Inflammatory macrophage treated with lipopolysaccharide for 4 hours (primary cell): ENCODE measurements at places on chromosomes 5 and 9.
A peak's percentile ranks its signal among the peaks of the same experiment; 100 is the strongest.

DNA sequence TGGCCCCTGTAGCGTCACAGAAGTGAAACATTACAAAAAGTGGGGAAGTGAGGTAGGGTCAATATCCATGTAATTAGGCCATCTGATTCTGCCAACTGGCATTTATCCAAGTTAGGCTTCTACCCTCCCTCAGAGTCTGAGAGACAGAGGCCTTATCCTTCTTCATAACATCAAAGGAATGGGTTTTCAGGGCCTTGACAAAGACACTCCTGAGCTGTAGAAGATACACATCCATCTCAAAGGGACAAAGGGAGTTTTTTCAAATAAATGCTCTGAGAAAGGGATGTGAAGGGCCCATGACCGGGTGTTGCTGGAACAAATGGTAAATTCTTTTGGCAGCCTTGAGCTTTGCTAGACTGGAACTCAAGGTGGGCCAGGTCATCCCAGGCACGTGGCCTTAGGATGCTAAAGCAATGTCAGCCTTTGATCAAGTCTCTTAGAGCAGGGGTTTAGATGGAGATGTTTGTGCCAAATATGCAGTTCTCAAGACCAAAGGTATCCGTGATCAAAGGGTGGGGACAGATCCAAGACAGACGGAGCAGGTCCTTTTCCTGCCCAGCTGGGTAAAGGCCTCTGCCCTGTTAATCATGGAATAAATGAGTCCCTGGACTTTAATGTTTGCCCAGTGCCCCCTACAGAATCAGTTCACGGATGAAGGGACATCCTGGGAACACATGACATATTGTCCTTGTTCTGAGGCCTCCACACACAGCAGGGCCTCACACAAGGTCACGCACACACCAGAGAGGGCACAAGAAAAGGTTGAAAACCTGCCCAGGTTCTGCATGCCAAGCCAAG is 10.0 kb upstream of the FAM169A start:
- no peak for DNase-seq

GRCh38 chr9:126618190-126618584 is 4.5 kb downstream of the LMX1B start:
- DNase-seq, result no peak

DNA sequence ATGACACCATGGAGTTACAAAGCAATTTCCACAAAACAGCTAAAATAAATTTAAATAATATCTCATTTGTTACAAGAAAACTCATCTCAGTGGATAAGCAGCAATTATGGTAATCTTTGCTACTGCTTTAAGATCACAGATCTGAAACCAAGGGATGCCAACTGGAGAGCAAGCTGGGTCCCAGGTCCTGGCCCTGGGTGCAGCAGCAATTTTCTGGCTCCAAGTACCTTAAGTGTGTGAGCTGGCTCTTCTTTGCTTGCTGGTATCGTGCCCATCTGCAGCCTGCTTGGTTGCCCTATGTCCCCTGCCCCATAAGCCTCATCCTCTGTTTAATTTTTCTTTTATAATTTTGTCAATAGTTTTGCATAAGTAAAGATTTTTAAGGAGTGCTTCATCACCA is 41.5 kb upstream of the DIRAS2 start:
- no peak for DNase-seq

DNA sequence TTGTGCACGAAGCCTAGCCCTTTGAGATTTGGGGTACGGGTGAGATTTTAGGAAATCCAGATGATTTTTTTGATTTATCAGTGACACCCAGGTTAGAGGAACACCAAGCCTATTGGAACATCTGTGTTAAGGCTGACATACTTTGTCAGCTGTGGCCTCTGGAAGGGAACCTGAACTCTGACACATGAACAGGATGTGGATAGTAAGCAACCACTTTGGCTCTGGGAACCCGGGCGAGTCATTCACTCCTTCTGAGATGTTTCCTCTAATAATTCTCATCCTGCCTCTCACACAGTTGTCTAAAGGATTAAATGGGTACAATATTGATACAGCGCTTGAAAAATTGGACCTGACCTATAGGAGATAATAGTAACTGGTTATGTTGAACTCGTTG is 67.8 kb downstream of the FGF1 start:
- no peak for DNase-seq

DNA sequence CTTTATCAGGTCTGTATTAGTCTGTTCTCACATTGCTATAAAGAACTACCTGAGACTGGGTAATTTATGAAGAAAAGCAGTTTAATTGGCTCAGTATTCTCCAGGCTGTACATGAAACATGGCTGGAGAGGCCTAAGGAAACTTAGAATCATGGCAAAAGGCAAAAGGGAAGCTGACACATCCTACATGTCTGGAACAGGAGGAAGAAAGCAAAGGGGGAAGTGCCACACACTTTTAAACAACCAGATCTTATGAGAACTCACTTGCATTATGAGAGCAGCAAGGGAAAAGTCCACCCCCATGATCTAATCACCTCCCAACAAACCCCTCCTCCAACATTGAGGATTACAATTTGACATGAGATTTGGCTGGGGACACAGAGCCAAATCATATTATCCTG is 132.1 kb downstream of the PCSK1 start:
- peak; percentile 85 for DNase-seq

- DNase-seq, result no peak
Measured at GRCh38 chr9:33177639-33178038, 10.5 kb upstream of the B4GALT1 start.

- no peak for DNase-seq
Measured at GRCh38 chr5:10567781-10568321, 4.0 kb downstream of the ANKRD33B start.

DNA sequence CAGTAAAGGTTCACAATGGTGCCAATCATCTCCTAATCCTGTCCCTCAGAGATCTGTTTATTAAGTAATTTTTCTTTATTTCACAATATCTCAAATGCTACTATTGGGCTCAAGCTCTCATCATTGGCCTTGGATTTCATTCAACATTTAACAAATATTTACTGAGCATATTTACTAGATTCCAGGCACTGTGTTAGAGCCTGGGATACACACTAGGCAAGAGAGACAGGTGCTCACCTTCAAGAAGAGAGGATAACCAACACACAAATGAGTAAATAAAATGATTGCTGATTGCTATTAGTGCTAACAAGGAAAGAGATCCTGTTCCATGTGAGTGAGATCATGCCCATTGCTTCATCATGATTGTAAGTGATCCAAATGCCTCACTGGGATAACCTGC is 27.4 kb downstream of the PPP2R2B start:
- no peak for DNase-seq

- no peak for DNase-seq
Measured at GRCh38 chr5:133460172-133460758, 152.1 kb downstream of the FSTL4 start.

DNA sequence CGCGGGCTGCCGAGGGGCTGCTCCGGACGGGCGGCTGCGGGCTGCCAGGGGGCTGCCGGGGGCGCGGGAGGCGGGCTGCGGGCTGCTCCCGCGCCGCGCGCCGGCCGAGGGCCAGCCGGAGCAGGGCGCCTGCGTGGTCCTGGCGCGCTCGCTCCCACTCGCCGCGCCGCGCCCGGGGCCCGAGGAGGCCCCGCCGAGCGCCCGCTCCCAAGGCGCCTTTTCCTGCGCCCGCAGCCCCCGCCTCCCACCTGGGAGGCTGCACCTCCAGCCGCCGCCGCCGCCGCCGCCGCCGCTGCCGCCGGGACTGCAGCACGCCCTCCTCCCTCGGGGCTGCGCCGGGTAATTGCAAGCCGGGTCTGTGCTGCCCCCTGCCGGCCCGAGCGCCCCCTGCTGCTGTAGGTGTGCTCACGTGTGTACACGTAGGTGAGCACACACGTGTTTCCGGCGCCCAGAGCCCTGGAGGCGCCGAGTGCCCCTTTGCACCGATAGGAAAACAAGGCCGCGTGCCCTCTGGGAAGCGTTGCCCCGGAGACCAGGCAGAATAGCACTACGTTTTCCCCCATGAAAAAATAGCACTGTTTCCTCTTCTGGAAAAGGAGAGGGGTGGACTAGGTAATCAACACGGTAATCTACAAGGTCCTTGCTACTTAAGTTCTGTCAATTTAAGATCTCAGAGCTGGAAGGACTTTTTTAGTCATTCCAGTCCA is at the start of gene EPB41L4B:
TSS of gene EPB41L4B (minus strand) at position 318 of the 707 bp plus-strand sequence. CDS start 613 bp downstream, outside the sequence.
- DNase-seq, result peak; percentile 61
